ENCODE measurements at places on chromosomes 6 and 20. TPM values are rescaled to one million over a fixed set of nuclear protein-coding genes. Genes with fewer than 3 reads are reported as not detected.

- no peak for DNase-seq
Observed at GRCh38 chr6:134315189-134315588, 2.7 kb downstream of the SGK1 start.

- no peak for DNase-seq
Observed at GRCh38 chr6:24874776-24875533, 60.8 kb downstream of the RIPOR2 start.

DNA sequence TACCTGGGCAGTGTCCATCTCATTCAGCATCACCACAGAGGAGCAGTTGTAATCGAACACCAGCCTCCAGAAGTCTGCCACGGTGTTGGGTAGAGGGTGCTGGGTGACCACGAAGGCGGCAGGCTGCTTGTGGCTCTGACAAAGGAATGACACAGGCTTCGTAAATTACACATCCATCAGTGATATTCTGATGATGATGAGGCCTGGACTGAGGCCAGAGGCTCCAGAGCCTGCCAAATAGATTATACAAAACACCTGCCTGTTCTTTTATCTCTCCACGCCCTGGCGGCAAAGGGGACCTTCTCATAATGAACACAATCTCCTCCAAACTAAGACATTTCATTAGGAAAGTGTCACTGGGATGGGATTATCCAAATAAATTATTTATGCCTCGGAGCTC, 480.2 kb upstream of the CHD6 start:
- no peak for DNase-seq

GRCh38 chr6:142796571-142796970, 148.4 kb downstream of the HIVEP2 start:
- DNase-seq, result no peak

GRCh38 chr6:156911581-156911980, 134.4 kb downstream of the ARID1B start:
- DNase-seq, result no peak

DNA sequence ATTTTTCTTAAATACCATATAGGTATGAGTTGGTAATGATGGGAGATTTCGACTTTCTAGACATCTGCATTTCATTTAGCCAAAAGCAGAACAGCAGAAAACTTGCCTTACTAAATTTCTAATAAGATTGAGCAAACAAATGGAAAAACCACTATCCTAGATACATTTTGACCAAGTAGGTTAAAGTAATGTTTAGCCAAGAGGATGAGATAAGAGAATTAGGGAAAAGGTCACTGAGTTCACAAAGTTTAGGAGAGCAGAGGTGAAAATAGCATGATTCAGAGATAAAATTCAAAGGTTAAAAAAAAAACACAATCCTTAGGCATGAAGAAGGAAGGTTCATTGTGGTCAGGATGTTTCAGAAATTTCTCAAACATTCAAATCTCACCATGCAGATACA, 450.3 kb downstream of the CD83 start:
- DNase-seq, result no peak

DNA sequence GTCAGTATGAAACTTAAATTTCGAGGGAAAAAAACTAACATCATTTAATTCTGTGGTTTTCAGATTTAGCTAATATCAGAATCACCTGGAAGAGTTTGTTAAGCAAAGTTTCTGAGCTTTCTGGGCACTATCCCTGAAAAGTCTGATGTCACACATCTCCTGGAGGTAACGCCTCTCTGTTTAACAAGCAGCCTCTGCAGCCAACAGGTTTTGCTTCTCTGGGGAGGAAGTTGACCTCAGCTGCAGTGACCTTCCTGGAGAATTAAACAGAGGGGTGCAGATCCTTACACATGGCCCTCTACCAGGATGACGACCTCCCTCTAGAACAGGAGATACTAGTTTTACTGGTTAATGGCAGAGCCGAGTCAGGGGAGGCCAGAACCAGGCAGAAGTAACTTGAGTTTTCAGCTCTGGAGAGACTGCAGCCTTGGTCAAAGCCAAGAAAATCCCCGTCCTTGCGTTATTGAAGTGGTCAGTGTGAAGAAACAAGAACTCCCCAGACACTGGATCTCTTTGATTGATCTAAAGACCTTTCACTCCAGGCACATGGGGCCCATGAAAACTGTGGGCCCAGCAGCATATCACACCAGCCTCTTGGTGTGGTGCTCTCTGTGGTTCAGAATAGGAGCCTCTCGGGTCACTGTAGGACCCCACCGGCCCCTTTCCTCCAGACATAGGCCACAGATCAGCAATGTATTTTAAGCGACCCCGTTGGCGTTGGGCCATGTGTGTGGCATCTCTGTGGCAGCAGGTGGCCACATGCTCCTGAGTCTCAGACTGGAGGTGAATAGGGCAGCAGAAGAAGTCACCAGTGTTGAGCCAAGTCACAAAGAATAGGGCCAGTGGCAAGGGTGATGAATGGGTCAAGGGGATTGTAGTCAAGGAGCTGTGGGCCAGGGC, 33.4 kb upstream of the CCR6 start:
- no peak for DNase-seq

DNA sequence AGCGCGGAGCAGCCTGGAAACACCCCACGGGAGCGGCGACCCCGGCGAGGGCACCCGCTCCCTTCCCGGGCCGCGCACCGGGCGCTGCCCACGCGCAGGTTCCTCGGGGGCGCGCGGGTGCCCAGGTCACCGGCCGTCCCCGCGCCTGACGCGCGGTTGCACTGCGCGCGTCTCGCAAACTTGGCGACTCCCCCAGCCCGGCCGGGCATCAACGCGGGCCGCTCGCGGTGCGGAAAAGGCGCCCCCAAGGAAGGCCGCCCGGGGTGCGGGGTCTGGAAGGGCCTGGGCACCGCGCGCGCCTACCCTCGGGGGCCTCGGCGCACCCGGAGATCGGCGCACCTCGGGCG, 555 bp upstream of the ZBTB46 start:
- DNase-seq, result no peak

- no peak for DNase-seq
Observed at GRCh38 chr6:317448-318144, 25.3 kb downstream of the DUSP22 start.

PCIF1 gene
- total RNA-seq, result 9.5 TPM

MBOAT1 gene
- 1.1 TPM for total RNA-seq
